Forelimb muscle (tissue), 1 donor: ENCODE measurements at places on chromosomes 16 and 17. TPM values are rescaled to one million over a fixed set of nuclear protein-coding genes. Genes with fewer than 3 reads are reported as not detected.

DNA sequence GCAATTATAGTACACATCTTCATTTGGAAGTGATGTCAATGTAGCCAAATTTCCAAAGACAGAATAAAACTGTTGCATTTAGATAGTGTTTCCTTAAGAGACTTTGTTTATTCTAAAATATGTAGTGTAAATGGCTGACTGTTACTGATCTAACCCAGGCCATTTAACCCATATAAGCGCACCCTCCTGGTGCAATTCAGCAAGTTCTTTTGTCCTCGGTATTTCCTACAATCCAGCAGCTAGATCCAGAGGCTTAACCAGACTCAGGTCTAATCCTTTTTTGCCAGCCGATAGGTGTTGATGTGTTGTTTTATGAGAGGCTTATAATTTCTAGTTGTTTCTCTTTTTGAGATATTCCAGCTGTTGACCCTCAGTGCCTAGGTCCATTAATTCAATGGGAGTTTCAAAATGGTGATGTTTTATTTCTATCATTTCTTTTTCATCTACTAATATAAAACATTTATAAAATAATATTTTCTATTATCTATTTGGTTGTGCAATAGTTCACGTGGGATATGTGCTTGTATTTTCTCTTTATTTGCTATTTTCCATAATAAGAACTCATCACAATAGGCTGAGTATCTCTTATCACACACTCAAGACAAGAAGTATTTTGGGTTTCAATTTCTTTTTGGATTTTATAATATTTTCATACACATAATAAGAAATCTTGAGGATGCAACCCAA is 14.5 kb downstream of the ABCA9 start:
- no peak for DNase-seq

- no peak for DNase-seq
Measured at GRCh38 chr17:76268015-76268749, 3.0 kb downstream of the UBALD2 start.

DNA sequence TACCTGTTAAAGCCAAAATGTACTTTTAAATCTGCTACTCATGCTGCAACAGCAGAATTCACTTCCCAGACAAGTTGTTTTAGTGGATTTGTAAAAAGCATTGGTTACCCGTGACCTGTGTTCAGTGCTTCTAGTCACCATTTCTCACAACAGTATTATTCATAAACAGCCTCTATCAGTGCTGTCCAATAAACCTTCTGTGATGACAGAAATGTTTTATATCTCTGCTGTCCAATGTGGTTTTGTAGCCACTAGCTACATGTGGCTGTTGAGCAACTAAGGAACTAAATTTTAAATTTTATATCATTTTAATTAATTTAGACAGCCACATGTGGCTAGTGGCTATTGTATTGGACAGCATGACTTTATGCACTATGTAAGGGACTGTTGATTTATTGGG is 12.6 kb downstream of the MAP3K3 start:
- no peak for DNase-seq

GRCh38 chr17:45336390-45337182 is 19.8 kb upstream of the MAP3K14 start:
- no peak for DNase-seq

DNA sequence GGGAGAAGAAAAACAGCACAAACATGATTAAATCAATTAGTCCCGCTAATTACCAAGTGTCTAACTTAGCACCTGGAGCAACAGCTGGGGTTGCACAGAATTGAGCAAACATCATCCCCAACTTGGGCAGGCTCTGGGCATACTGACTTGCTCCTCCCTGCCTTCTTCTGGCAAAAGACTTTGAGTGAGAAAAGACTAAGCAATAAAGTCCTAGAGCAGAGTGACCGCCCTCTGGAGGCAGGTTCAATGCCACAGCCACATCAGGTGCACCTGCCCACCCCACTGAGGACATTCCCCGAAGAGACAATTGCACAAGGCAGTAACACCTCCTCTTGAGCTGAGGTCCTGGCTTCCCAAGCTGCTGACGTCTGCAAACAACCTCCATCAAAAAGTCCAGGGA is 358.3 kb downstream of the SOX9 start:
- DNase-seq, result no peak

DNA sequence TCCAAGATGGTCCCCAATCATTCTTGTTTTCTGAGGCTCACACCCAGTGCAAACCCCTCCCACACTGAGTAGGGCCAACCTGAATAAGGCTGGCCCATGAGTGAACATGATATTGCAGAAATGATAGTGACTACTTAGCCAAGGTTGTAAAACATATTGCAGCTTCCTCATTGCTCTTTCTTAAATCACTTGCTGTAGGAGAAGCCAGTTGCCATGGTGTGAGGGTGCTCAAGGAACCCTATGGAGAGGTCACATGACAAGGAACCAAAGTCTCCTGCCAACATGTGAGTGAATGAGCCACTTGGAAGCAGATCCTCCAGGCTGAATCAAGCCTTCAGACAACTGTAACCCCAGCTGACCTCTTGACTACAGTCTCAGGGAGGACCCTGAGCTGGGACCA is 191.4 kb downstream of the RGS9 start:
- no peak for DNase-seq

DNA sequence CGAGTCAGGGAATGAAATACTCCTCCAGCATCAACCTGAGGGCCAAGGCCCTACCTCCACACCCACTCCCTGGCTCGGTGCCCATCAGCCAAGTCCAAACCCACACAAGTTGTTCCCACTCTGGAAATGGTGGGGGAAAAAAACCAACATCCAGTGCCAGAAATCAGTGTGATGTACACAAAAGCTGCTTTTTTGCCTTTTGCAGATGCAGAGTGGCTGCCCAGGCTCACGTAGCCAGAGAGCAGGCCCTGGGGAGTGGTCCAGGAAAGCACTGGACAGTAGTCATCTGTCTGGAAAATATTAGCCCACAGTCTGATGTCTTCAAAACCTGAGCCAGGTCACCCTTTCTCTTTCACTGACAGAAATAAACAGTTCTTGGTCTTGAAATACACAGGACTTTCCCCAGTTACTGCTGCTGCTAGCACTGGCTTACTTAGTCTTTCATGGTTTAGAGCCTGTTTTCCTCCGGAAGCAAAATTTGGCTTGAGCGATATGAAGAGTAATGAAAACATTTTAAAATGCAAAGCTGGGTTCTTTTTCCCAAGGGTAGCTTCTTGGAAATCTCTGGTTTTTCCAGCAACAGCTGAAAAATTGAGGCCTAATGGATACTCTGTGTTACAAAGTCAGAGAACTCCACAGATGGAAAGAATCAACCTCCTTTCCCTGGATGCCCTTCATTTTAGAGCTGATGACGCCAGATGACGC is 18.2 kb upstream of the NOS2 start:
- DNase-seq, result peak; percentile 88

Gene SCARF1
- polyA plus RNA-seq, result 7.1 TPM

Gene TMEM238L
- polyA plus RNA-seq, result 0.23 TPM

Gene SYCE1L
- polyA plus RNA-seq, result 5.1 TPM
